ENCODE measurements at places on chromosomes 4 and X.

DNA sequence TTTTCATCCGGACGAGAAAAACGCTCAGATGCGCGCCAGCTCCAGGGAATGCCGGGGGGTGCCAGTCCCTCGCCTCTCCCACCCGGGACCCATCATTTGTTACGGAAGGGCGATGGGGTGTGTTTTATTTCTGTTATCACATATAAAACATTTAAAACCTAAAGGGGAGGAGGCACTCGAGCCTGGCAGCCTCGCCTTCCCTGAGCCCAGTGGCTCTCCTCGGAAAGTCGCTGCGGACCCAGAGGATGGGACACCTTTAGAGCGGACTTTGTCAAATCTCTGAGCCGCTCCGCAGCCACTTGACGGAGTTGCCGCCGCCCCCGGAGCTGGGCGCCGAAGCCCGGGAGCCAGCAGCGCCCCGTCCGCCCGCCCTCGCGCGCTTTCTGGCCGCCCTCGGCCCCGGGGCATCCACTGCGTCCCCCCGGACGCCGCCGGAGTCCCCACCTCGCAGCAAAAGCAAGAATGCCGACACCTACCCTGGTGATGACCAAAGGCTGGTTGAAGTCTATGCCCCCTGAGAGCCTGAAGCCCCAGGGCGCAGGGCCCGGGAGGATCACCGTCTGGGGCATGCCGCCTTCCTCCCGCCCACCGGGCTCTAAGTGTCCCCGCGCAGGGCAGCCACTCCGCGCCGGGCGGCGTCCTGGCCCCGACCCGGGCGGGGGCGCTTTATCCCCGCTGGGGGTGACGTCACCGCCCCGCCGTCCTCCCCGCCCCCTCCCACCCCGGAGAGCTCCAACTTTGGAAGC lies at the start of gene PDLIM3:
Gene PDLIM3, minus strand, starts transcription at position 642 of the 746 bp plus-strand sequence. Its CDS starts 73 bp downstream, at position 569.
- DNase-seq = no peak

GRCh38 chr4:146506272-146506671 lies 15.5 kb downstream of the SLC10A7 start:
- no peak for DNase-seq

- no peak for DNase-seq
Observed at GRCh38 chrX:20523626-20524312, 257.1 kb upstream of the RPS6KA3 start.

- DNase-seq = no peak
Observed at GRCh38 chrX:145848448-145848847, 30.8 kb downstream of the SLITRK2 start.

- no peak for DNase-seq
Observed at GRCh38 chr4:212438-213188, 88.3 kb downstream of the ZNF718 start.
